Cardiac muscle cell (in vitro differentiated cells and primary cell): ENCODE measurements at places on chromosomes 16 and 17.

DNA sequence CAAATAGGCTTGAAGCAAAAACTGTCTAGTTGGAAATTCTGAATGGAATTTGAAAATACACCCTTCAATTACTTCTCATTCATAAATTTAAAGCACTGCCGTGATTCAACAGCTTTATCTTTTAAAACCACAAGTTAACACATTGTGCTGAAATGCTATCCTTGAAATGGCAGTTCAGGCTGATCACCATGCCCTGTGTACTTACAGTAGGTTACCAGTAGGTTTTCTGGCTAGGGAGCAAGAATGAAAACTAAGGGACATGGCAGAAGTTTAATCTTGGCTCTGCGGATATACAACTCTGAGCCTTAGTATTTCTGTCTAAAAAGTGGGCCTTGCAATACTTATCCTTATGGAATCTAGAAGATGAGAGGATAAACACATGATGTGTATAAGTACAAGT, 28.0 kb downstream of the NXPH3 start:
- DNase-seq: peak; percentile 72

DNA sequence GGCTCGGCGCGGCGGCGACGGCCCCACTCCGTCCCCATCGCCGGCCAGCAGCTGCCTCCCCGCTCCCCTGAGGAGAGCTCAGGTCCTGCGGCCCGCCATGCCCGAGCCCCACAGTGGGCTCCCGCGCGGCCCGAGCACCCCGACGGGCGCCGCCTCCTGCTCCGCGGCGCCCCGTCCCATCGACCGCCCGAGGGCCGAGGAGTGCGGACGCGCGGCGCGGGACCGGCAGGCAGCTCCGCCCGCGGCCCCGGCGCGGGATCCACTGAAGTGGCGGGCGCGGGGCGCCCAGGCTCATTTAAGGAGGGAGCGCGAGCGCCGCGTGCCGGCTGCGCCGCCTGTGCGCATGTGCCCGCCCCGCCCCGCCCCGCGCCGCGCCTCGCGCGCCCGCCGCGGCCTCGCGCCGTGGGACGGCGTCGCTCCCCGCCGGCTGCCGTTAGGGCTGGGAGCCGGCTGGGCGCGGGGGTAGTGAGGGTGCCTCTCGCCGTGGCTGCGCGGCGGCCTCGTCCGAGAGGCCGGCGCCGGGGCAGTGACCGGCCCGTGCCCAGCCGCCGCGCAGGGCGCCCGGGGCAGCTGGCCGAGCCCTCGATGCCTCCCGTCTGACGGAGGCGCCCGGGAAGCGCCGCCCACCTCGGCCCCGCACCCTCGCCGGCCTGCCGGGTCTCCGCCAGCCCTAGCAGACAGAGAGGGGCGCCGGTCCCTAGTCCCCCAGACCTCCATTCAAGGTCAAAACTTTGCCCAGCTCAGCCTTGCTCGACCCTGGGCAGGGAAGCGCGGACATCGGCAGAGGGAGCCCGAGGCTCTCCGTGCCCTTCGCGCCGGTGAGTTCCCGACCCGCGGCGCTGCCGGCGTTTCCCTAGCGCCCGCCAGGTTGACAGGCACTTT, at the start of gene NETO2:
Gene NETO2, minus strand, starts transcription at position 269 of the 882 bp plus-strand sequence. CDS start 333 bp downstream, outside the sequence.
- peak; percentile 68 for DNase-seq

- no peak for DNase-seq
Measured at GRCh38 chr17:29177871-29178749, 2.1 kb downstream of the MYO18A start.

- DNase-seq: no peak
Measured at GRCh38 chr16:50839356-50839755, 97.5 kb downstream of the CYLD start.

DNA sequence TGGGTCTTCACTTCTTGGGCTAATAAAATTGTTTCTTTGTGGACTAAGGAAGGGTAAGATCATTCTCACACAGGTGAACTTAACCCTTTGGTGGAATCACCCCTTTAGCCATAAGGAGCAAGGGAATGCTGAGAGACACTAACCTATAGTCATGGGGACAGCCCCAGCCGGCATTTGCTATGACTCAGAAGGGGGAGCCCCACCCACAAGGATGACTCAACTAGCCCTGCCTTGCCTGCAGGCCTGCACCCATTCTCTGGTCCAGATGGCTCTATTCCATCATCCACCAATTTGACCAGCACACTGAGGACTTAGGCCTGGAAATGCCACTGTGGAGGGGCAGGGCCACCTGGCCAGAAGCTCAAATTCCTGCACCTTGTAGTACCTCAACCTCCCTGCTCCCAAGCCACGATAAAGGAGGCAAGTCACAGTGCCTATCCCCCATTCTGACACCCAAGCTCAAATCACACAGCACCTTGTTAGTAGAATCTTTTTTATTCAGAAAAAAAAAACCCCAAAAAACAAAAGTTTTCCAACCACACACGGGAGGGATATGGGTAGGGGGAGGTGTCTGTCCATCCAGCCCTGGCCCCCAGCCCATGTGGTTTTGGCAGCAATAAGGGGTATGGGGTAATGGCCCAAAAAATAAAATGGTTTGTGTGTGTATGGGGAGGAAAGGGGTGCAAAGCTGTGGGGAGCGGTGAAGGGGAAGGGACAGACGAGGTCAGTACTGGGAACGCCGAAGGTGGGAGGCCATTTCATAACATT, 3.0 kb downstream of the PFN1 start:
- no peak for DNase-seq
